ENCODE measurements at places on chromosomes 5 and 9.

DNA sequence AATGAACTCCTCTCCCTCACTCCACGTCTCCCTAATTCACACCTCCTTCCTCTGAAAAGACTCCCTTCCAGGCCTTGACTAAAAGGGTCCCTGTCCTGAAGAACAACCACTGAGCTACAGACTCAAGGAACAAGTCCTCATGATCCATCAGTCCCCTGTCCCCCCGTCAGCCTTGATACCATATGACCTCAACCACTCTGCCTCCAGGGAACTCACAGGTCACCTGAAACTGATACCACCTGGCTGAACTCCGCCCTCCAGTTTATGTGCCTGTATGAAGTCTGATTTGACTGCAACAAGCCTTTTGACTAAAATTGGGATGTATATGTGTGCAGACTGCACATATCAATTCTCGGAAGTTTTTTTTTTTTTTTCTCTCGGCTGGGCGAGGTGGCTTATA, 88.7 kb downstream of the UGCG start:
- no peak for DNase-seq

DNA sequence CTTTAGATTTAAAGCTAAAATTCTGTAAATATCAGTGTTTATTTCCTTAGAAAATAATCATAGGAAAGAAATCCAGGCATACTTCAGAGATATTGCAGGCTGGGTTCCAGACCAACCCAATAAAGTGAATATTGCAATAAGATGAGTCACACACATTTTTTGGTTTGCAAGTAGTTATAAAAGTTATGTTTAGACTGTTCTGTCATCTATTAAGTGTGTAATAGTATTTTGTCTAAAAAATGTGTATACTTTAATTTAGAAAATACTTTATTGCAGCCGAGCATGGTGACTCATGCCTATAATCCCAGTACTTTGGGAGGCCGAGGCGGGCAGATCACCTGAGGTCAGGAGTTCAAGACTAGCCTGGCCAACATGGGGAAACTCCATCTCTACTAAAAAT, 6.9 kb upstream of the RIC1 start:
- peak; percentile 27 for DNase-seq

DNA sequence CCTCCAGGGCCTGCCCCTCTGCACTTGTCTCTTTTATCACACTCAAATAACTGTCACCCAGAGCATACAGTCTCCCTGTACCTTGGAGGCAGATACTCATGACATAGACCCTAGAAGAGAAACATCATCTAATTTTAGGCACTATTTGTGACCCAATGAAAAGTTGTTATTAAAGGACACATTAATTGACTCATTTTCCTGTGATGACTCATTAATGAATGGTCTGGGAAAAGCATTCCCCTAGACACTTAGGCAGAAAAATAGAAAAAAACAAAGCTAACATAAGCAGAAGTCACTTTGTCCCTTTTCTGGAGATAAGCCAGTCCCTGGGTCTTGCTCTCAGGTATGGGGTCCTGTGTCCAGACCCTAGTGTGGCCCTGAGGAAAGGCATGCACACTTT, 15.0 kb downstream of the TRPC7 start:
- no peak for DNase-seq

DNA sequence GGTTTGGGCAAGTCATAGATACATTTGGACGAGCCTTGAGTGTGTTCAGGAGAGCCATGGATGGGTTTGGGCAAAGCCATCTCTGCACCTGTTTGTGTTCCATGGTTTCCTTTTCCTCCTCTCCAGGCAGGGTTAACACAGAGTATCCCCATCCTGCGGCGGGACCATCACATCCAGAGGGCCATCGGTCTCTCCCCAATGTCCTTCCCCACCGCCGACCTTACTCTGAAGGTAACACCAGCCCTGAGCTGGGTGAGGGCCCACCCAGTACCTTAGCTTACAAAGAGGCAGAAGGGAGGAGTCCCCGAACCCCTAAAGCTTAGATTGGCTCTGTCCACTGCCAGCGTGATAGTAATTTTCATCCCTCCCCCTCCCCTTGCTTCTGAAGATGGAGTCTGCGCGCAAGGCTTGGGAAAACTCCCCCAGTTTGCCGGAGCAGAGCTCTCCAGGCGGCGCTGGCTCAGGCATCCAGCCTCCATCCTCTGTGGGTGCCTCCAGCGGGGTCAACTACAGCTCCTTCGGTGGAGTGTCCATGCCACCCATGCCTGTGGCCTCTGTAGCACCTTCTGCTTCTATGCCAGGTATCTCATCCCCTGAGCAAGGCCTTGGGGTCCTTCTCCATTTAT, 18.0 kb upstream of the POMT1 start:
- DNase-seq: no peak

- no peak for DNase-seq
Measured at GRCh38 chr5:77638763-77639671, 504 bp upstream of the OTP start.

DNA sequence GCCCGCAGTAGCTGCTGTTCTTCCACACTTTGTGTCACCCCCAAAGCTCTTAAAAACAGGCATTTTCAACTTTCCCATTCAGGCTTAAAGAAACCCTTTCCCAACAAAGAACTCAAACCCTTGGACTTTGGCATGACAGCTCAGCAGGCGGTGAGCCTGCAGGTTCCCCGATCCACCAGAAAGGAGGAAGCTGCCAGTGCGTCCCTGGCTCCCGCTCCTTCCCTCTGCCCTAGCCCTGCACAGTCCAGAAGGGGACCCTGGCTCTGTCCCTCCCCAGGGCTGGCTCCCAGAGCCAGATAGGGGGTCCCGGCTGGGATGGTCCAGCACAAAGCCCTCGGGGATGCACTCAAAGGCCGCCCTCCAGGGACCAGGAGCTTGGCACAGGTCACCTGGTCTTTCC, 9.6 kb downstream of the SLC9A3 start:
- DNase-seq: no peak

DNA sequence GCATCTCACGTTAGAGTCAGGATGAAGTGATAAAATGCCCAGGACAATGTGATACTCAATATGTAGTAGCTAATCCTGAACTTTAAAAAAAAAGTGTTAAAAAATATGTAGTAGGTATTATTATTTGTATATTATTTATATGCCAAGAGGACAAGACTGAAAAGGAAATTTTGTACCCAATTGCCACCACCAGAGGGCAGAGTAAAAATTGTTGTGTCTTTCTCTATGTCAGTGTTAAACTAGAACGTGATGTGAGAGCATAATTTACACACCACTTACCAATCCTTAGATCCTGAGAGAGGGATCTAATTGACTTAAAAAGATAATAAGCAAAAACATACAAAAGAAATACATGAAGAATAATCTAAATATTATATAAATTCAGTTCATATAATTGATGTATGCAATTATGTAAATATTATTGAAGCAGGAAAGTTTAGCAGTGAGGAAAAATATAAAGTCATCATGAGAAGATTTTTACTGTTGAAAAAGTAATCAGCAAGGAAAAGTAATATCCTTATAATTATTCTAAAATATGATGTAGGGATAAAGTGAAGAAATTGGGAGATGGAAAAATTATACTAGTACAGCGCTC, 288.9 kb downstream of the RAB3C start:
- peak; percentile 31 for DNase-seq

- no peak for DNase-seq
Measured at GRCh38 chr5:170145462-170145861, 39.8 kb downstream of the FOXI1 start.

GRCh38 chr9:95580812-95581761, 64.3 kb upstream of the PTCH1 start:
- no peak for DNase-seq

GRCh38 chr9:135530146-135530545, 8.9 kb downstream of the LCN1 start:
- no peak for DNase-seq

DNA sequence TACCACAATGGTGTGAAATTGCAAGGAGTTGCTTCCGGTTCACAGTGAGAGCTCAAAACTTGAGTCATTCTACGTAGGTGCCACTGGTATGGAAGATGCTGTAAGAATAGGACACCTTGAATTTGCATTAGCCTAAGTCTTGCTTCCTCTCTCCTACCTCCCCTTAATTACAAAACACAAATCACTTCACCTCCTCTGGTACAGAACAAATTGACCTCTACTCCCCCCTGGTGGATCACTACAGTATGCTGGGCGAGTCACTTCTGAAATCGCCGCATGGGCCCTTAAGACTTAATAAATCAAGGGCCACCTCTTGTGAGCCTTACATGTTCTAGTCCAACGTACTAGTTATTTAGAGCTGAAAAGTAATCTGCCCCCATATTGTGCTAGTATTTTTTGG, 145.3 kb upstream of the SMARCA2 start:
- DNase-seq: no peak

DNA sequence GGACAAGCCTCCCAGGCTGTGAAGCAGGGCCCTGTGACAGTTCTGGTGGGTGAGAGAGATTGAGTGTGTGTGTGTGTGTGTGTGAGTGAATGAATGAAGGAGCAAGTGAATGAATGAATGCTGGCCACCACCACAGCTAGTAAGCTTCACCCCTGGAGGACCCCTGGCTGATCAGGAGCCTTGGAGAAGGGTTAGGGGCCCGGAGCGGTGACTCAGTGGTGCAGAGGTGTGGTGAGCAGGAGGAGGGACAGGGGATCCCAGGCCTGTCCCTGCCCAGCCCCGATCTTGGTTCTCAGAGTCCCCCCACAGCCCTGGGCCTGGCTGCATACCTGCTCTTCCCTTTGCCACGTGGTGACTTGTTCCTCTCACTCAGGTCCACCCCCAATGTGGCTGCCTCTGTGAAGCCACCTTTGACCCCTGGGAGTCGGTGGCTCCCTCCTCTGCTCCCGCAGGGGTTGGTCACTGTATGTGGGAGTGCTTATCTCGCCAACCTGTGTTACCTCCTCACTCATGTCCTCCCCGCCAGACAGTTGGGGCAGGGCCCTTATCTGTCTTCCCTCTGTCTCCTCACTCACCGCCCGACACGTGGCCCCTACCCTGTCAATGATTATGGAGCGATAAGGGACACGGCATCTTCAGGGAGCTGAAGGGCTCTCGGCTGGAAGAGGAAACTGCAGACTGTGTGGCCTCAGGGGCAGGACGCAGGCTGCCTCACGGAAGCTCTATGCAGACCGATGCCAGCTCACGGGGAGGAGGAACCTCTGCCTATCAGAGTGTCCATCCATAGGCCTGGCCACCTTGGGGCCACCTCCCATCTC, 99.9 kb upstream of the PITX1 start:
- DNase-seq: no peak

- DNase-seq: no peak
Measured at GRCh38 chr9:16171911-16172310, 619.1 kb downstream of the CCDC171 start.

DNA sequence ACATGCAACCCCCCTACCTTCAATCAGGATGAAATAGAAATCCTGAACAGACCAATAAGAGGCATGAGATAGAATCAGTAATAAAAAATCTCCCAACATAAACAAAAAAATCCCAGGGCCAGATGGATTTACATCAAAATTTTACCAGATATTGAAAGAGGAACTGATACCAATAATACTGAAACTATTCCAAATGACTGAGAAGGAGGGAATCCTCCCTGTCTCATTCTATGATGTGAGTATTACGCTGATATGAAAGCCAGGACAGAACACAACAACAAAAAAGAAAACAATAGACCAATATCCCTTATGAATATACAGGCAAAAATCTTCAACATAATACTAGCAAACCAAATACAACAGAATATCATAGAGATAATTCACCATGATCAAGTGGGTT, 109.0 kb upstream of the SMC2 start:
- DNase-seq: no peak

- DNase-seq: peak; percentile 66
Measured at GRCh38 chr5:54895816-54896341, 89.5 kb downstream of the ESM1 start.

DNA sequence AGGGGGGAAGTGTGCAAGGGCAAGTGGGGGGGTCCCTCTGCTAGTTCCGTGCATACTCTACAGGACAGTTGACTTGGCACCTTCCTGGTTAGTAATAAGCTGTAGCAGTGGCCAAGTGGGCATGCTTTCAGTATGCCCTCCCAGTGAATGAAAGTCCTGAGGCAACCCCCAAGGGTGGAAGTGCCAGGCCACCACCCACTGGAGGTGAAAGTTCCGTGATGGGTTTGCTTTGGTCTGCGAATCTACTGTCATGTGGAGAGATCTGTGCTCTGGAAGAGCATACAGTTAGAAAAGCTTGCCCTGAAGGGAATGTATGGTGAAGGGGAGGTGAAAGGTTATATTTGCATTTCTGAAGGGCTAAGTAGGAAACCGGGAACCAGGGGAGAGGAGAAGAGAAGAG, 10.3 kb downstream of the FXN start:
- no peak for DNase-seq

GRCh38 chr9:114718801-114719221, 36.8 kb upstream of the TEX48 start:
- no peak for DNase-seq

DNA sequence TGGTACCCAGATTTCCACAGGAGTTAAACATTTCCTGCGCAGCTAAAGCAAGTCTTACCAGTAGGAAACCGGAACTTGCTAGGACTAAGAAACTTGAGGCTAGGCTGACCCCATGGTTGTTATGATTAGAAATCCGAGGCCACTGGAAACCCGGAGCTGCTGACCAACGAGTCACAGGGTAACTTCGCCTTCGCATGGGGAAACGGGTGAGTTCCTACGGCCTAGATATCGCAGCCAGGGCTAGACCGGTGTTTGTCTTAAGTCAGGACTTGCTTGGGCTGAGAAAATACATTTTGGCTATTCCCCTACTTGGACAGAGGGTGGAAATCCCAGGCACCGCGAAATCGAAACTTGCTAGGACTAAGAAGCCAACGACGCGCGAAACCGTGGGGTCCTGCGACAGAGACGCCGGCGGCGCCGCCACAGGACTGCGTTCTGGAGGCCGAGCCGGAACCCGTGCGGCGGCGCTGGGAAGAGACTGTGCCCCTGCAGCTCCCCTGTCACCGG, 1.6 kb upstream of the ANXA2R start:
- no peak for DNase-seq

DNA sequence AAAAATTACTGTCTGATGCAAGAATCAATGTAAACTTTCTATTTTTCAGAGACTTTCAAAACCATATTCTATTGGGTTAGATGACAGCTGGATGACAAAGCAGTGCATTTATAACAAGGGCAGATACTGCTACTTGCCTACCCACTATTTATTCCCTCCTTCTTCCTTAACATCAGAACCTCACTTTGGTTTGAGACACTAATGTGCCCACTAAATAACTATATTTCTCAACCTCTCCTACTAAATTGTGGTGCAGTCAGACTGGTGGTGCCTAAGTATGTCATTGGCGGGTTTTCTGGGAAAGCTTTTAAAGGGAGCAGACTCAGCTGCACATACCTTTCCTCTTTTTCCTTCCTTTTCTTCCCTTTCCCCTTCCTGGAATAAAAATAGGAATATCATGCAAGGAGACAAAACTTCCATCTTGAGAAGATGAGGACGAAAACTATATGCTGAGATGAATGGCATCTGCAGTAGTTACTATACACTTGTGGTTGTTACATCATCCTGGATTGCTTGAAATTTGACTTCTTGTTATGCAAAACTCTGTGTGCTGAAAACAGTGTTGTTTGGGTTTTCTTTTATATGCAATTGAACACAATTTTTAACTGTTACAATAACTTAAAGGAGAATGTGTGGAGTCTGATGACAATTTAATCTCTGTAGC, 43.8 kb downstream of the PRR16 start:
- DNase-seq: no peak

- peak; percentile 10 for DNase-seq
Measured at GRCh38 chr5:53560028-53560427, 411 bp upstream of the NDUFS4 start.

GRCh38 chr5:9905661-9906060, 275.5 kb upstream of the TAS2R1 start:
- no peak for DNase-seq

GRCh38 chr5:163908253-163908652, 402.8 kb downstream of the MAT2B start:
- no peak for DNase-seq

Data from HTR-8/SVneo (cell line).